ENCODE measurements at places on chromosomes 4 and X.

GRCh38 chrX:106802388-106803275 lies at the start of gene TBC1D8B:
Gene TBC1D8B, plus strand, starts transcription at chrX:106802673. Its CDS starts 181 bp downstream, at chrX:106802854.
- peak; percentile 89 for DNase-seq

GRCh38 chr4:80568891-80569290 lies 233.4 kb downstream of the CFAP299 start:
- DNase-seq: no peak

- no peak for DNase-seq
Observed at GRCh38 chr4:186999686-187000085, 276.0 kb upstream of the FAT1 start.

GRCh38 chr4:144399927-144400326 lies 246.0 kb upstream of the HHIP start:
- DNase-seq: no peak

GRCh38 chr4:73919691-73920090 lies 50.5 kb downstream of the CXCL1 start:
- DNase-seq: peak; percentile 13

GRCh38 chr4:20248155-20248558 lies 3.5 kb upstream of the SLIT2 start:
- DNase-seq: peak; percentile 87

GRCh38 chrX:70452143-70452733 lies 7.6 kb downstream of the DLG3 start:
- DNase-seq: peak; percentile 49

GRCh38 chr4:25729564-25729963 lies 73.9 kb downstream of the SLC34A2 start:
- DNase-seq: no peak

DNA sequence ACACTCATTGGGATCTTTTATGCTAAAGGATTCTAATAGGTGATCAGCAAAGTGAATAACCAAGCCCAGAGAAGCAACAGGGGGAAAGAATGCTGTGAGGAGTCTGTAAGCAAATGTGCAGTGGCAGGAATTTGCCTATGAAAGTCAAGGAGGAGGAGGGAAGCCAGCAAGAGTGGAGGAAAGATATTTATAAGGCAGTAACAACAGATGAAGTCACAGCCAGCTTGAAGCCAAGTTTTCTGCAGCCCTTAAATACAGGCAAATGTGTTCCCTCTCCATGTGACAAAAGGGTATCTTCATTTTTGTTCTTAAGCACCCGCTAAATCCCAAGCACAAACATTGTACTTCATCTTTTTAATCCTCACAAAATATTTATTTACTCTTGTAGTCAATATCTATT lies 275.0 kb upstream of the CLNK start:
- DNase-seq: peak; percentile 43

- no peak for DNase-seq
Observed at GRCh38 chr4:110106931-110107296, 91.5 kb downstream of the ELOVL6 start.

- no peak for DNase-seq
Observed at GRCh38 chr4:105108971-105109370, 37.7 kb upstream of the TET2 start.
